ENCODE measurements at places on chromosomes 2 and 18.

- no peak for DNase-seq
Measured at GRCh38 chr18:11784674-11785304, 66.4 kb upstream of the CHMP1B start.

GRCh38 chr2:173719471-173719870 lies 245.7 kb downstream of the SP3 start:
- no peak for DNase-seq

DNA sequence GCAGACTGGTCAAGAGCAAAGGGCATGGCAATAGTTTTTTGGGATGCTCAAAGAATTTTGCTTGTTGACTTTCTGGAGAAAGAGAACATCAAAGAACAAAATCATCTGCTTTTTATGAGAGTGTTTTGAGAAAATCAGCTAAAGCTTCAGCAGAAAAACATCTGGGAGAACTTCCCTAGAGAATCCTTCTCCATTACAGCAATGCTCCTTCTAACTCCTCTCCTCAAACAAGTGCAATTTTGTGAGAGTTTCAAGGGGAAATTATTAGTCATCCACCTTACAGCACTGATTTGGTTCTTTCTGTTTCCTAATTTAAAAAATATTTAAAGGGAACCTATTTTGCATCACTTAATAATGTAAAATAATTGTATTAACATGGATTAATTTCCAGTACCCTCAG lies 226.9 kb upstream of the NXPH2 start:
- no peak for DNase-seq

DNA sequence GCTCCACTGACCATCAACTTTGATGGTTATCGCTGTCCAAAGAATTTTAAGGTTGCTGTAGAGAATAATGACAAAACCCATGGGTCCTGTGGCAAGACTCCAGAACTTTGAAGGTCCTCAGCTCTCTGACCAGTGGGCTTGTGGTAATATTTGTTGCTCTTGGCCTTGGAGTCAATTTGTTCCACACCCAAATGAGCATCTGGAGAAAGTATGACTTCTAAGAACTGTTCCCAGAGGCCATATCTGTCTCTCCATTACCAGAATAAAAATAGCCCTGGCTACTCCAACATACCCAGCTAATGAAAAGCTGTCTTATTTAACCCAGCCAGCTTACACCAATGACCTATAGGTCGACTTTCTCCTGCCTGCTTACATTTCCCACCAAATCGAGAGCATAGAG lies 466.4 kb downstream of the MEIS1 start:
- no peak for DNase-seq

DNA sequence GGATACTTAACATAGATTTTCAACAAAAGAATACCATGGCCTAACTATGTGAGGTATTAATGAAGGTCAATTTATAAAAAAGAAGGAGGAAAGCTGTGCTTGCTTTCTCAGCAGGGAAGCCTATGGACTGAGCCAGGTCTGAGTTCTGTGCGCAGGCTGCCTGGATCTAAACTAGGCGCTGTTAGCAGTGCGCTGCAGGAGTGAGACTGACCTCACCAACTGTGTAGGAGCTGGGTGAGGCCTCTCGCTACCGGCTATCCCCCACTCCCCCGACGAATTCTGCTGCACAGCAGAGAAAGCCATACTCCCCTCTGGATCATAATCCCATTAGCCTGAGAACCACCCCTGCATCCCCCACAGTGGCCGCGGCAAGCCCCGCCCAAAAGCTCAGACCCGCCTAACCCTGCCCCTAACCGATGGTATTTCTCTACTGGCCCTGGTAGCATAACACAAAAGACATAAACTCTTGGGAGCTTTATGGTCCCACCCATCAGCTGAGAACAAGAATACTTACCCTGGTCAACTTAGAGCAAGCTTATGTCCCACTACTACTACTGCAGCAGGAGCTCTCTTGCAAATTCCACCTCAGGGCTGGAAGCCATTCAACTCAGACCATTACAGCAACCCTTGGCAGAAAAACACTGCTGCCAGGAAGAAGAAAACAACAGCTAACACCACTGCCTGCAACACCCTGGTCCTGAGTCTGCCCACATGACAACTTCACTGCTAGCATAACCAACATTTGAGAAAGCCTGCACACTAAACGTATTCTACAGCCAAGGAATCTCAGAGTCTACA lies 28.0 kb downstream of the SULT1C2 start:
- DNase-seq = no peak

DNA sequence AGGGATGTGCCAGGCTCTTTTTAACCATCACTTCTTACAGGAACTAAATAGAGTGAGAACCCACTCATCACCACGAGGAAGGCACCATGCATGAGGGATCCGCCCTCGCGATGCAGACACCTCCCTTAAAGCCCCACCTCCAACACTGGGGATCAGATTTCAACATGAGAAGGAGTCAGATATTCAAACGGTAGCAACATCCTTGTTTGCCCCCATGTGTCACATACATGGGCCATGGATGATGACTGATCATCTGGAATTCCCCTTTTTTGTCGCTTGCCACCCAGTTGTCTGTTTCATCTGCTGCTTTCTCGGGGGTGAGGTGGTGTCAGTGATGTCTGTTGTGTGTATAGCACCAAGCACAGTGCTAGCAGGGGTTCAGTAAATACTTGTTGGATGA lies 57.9 kb downstream of the NCK2 start:
- peak; percentile 65 for DNase-seq

DNA sequence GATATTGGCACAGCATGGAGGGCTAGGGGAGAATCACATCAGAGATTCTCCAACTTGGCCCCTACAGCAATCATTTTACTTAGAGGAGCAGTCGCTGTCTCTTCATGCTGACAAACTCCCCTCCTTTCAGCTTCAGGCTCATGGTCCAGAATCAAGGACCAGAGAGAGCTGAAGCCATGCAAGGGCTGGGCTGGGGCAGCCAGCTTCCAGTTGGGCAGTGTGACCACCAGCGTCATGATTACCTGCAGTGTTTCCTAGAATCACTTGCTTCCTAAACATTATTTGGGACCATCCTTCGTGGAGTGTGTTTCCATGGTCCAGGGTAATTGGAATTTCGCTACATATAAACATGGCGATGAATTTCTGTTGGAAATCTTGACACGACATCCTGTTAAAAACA lies 54.4 kb downstream of the CAPN13 start:
- no peak for DNase-seq

DNA sequence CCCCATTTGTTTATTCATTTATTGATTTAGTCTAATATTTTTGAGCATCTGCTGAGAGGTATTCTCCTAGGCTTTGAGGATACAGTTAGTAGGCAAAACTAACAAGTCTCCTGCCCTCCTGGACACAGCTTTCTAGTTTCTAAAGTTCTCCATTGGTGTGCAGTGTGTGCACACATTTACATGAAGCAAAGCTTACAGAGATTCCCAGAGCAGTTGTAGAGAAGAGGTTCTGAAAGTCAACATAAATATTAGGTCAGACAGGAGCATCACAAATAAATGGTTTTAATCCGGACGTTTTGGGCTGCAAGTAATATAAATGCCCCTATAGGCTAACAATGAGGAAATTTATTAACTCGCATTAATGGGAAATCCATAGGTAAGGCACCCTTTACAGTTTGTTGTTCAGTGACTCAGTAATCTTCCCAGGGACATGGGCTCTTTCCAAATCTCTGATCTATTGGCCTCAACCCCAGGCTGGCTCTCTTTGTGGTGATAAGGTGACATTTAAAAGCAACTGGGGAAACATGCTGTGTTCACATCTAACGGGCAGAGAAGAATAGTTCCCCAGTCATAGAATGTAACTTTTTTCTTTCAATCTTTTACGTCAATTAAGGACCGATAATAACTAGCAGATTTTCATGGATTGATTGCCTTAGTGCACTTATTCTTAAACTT lies 407.2 kb downstream of the PTPRM start:
- DNase-seq = no peak

GRCh38 chr2:25161055-25161781 lies 7.2 kb downstream of the POMC start:
- peak; percentile 61 for DNase-seq

GRCh38 chr2:120470041-120470965 lies 124.4 kb downstream of the INHBB start:
- no peak for DNase-seq

- no peak for DNase-seq
Measured at GRCh38 chr18:10319914-10320600, 134.4 kb upstream of the APCDD1 start.

DNA sequence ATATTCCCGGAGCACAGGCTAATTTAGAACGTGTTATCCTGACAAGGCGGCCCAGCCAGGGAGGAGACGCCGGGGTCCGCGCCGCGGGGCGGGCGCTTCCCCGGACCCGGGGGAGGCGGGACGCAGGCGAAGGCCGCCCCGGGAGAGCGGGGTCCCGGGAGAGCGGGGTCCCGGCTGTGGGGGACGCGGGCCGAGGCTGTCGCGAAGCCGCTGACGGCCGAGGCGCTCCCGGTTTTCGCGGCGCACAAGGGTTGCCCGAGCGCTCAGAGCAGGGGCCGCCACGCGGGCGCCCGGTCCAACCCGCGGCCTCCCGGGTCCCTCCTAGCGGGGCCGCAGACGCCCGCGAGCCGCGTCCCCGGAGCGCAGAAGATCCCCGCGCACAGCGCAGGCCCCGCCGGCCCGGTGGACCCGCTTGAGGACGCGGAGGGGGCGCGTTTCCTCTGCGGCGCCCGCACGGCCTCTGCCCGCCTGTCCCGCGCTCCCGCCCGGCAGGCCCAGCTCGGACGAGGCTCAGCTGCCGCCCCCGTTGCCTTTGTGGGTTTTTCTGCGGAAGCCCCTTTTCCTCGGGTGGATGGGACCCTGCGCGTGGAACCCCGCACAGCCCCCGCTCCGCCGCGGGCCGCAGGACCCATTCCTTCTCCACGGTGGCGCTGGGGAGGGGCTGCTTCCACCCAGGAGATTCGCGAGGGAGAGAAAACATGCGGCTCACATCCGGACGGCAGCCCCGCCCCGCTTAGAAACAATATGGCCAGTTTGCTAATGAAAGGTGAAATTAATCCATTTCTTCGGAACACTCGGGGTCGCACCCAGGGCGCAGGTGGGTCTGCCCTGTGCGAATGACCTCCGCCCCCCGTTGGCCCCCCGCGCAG lies 9.6 kb upstream of the KCNG2 start:
- no peak for DNase-seq

DNA sequence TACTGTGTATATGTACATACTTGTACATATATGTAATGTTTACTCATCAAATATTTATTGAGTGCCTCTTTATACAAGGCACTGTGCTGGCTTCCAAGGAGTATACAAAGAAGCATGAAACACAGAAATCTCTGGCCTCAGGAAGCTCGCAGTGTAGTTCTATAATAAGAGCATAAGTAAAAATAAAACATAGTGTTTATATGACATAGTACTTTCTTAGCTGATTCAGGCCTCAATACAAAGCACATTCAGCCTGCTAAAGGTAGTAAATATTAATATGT lies 13.9 kb downstream of the STAMBP start:
- DNase-seq = no peak

DNA sequence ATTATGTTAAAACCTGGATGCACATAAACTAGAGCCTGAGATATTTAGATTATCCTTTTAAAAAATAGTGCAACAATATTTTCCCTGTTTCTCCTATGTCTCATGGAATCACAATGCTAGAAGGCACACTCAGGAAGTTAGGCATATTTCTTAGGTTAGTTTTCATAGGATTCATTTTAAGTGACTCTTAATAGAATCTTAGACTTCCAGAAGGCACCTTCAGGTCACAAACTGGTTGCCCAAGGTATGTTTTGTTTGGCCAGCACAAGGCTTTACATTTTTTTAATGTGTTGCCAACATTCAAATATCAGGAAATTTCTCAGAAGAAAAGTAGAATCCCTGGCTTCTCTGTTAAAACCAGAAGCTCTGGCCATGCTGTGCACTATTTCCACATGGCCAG lies 129.3 kb downstream of the LNPK start:
- no peak for DNase-seq

DNA sequence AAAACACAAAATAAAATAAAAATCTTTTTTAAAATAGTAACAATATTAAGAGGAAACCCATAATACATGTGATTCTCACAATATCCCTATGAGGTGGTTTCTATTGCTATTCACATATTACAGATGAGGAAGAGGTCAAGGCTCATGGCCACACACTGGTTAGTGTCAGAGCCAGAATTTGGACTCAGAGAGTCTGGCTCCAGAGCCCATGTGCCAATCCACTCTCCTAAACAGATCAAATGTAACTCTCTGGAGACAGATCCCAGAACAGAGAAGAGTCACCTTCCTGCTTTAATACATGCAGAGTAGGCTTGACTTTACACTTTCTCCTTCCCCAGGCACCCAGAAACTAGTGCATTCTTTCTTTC lies 10.1 kb upstream of the SLC11A1 start:
- DNase-seq = no peak

GRCh38 chr2:9247786-9248185 lies 41.2 kb downstream of the ASAP2 start:
- no peak for DNase-seq

- no peak for DNase-seq
Measured at GRCh38 chr2:42086500-42086953, 38.7 kb downstream of the PKDCC start.

- DNase-seq = no peak
Measured at GRCh38 chr2:177404243-177404642, 11.7 kb downstream of the AGPS start.

GRCh38 chr2:204226305-204226880 lies 289.8 kb downstream of the ICOS start:
- DNase-seq = no peak

- no peak for DNase-seq
Measured at GRCh38 chr18:35641916-35642315, 60.4 kb downstream of the GALNT1 start.

GRCh38 chr2:38376346-38377049 lies 575 bp downstream of the ATL2 start:
- DNase-seq = peak; percentile 48

- DNase-seq = no peak
Measured at GRCh38 chr2:19321946-19322345, 36.5 kb downstream of the OSR1 start.

GRCh38 chr2:15066138-15066537 lies 433.6 kb downstream of the LRATD1 start:
- DNase-seq = no peak

DNA sequence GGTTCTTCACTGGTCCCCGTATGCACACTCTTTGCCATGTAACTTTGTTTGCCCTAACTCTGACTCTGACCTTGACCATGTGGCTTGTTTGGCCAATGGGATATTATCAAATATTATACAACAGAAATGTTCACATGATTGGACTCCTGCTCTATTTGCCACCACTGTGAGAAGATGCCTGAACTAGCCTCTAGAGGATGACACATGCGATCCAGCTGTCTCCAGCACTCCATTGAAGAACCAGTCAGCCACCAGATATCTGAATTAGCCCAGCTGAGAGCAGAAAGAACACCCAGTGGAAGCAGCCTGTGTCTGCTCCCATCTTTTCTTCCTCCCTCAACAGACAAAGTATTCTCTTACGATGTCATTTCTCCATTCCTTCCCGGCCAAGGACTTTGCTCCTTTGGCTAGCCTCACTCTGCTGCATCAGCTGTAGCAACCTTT lies 412.1 kb downstream of the IRS1 start:
- no peak for DNase-seq

All from activated T-cell treated with anti-CD3 and anti-CD28 coated beads for 24 hours (primary cell).